ENCODE measurements at places on chromosomes 1 and 21.

DNA sequence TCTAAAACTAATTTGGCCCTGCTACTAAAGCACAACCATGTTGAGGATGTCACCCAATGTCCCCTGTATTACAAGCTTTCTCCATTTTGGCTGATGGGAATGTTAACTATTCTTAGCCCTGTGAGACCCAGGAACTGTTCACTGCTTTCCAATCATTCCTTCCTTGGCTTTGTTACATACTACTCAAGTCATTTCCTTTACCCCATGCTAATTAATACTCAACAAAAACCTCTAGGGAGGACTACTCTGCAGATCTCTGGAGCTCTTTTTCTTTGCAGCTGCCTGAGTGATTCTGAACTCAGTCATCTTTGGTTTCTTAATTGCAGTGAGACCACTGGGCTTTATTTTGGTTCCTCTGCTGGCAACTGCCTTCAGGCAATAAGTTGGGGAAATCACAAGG is 23.3 kb upstream of the RPE65 start:
- DNase-seq: no peak

GRCh38 chr21:38506661-38507281 is 8.5 kb upstream of the ERG start:
- DNase-seq: peak; percentile 85

DNA sequence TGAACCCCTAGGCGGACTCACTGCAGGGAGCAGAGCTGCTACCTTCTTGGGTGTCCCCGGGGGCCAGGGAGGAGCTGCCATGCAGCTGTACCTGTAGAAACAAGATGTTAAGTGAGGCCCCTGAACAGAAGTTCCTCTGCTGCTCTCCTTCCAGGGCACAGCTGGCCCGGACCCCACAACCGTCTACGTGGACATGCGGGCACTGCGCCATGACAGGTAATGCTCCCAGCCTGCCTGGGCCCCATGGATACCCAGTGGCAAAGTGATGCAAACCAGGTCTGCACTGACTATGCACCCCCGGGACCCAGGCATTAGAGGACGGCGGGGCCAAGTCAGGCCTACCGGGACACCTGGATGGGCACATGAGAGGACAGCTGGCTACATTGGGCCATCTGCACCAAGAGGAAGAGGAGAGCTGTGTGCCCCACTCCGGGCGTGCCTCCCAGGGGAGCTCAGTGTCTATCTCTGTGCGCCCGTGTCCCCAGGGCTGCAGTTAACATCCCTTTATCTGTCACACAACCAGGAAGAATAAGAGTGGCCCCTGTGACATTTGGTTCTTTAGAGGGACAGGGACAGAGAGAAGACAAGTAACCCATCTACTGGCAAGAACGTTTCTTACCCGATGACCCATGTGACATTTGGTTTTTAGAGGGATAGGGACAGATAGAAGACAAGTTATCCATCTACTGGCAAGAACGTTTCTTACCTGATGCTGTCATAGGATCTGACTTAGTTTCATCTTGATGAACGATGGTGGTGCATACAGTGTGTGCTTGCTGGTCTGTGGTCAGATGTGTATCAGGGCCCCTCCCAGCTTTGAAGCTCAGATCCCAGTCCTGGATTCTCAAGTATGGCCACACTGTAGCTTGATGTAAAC is 44.1 kb downstream of the S100B start:
- no peak for DNase-seq

DNA sequence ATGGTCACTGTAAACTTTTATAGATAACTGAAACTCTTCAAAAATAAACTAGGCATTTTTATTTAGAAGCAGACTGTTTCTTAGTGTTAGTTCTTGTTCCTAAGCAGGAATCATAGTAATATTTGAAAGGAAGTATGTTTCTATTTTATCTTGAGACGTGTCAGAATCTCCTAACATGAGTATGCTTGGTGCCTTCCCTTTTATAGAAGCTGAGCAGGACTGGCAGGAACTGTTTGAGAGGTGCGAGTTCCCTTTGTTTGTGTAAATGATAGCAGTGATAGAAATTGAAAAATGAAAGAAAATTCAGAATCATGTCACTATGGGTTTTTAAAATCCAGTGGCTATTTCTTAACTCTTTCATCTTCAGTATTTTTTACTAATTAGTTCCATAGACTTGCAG is 56.9 kb downstream of the LRRC8D start:
- no peak for DNase-seq

DNA sequence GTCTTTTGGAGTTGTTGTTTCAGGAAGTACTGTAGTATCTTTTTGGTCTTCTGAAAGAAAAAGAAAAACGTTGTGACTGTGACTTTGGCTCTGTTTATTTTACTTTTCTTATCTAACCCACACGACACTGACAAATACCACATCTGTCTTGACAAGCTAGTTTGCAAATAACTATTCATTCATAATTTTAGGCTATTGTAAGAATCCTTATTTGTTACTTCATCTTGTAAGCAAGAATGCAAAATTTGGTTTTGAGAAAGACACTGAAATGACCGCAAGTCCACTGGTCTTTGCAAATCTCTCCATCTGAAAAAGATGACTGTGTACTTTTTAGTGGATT is 12.7 kb downstream of the TGFB2 start:
- no peak for DNase-seq

- DNase-seq: no peak
Observed at GRCh38 chr21:30426731-30427130, 1.0 kb upstream of the KRTAP13-3 start.

DNA sequence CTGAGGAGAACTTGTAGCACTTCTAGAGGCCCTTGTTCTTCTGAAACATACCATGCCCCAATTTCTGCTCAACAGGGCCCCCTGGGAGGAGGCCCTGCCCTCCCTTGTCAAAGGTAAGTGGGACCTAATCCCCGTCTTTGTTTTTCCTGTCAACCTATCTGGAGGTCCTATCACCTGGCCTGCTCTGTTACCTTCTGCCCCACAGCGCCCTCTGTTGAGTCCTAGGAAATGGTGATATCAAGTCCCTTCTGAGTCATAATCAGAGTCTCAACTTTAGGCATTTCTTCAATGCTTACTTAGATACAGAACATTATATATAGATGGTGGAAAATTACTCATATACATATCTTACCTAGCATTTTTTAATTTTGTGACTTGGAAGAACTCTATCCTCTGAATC is 28.2 kb upstream of the FCRL4 start:
- peak; percentile 40 for DNase-seq

GRCh38 chr1:238960071-238960470 is 426.3 kb upstream of the CHRM3 start:
- DNase-seq: no peak

GRCh38 chr1:164950541-164950986 is 391.6 kb downstream of the PBX1 start:
- DNase-seq: no peak

DNA sequence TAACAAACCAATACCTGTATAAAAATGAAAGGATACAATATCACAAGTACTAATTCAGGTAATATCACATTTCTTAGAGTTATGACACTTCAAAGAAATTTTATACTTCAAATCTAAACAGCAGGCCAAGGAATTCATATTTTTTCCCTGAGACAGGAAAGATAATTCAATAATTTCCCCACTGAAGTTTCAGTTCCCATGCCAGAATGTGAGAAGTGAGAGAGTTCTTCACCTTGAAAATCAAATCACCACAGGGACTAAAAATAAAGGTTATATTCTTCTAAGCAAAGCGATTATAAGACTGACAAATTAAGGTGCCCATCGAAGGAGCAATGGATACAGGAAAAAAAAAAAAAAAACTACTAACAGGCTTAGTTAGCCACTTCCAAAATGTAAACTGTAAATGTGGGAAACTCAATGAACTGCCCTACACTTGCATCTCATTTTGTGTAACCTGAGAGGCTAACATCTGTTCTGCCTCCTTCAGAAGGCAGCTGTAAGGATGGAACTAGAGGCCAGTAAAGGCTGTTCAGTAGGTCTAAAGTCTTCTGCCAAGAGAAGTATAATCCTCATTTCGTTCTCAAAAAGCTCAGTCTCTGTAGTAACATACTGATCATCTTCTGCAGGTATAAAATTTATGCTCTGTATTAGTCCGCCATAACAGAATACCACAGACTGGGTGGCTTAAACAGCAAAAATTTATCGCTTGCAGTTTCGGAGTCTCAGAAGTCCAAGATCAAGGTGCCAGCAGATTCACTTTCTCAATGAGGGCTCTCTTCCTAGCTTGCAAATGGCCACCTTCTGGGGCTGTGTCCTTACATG is 127.8 kb downstream of the RERE start:
- no peak for DNase-seq

DNA sequence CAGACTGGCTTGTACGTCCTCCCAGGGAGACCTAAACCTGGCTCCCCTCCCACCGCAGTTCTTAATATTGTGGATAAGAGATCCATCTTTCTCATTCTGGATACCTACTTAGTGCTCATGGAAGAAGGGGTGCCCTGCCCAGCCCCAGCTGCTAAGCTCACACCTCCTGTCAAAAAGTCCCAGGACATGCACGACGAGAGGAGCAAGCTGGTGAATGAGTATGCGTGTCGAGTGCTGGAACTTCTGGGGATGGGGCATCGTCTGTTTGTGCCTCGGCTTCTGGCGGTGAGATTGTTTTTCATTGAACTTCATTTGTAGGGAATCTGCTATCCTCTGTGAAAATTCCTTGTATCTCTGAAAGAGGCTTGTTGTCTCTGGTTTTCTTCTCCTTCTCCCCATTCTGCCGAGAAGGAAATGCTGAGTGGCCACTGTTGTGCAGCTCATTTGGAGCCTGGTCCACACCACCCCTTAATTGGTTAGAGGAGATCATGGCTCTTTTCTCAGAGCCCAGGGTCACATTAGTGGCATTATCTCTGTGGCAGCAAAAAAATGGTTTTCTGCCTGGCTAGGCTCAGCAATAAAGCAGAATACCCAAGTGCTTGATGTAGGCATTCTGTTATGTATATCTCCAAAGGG is 199.4 kb upstream of the CACYBP start:
- DNase-seq: no peak

DNA sequence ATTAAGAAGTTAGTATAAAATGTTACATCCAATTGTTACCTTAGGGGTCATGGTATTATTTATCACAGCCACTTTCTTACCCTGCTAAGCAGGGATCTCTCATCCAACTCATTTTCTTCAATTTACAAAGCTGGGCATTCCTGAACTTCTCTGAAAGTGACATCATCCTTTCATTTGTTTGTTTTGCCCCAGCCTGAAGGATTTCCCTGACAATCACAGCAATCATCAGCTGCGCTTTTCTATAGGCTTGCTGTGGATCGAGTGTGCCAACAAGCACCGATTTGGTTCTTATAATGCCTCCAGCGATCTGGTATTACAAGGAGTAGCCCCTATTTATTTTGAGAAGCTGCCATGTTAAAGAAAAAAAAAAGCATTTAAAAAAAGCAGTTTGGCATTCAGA is 240.2 kb downstream of the USH2A start:
- no peak for DNase-seq

GRCh38 chr1:17233675-17234320 is 15.1 kb upstream of the PADI3 start:
- DNase-seq: no peak

GRCh38 chr1:201748335-201748734 is 80.6 kb upstream of the IPO9 start:
- DNase-seq: no peak

DNA sequence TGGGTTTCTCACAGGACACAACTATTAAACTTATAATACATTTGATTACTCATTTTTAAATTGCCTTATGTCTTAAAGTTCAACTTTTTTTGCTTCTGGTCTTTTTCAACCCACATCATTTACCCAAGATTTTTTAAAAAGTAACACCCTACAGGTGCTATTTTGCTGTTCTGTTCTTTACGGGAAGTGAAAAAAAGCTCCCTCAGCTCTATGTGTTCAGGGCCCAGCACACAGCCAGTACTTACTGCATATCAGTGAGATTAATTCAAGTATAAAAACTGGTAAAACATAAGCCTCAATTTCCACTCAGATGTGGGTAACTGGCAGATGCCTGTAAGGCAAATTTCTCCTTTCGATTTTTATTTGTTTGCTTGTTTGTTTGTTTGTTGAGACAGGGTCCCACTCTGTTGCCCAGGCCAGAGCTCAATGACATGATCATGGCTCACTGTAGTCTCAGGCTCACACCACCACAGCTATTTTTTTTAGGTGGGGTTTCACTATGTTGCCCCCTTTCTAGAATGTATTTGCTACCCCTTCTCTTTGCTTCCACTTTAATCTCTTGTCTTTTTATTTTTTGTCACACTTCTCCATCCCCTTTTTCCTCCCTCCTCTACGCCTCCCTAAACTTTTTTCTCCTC is 20.3 kb downstream of the RNASEL start:
- DNase-seq: no peak

GRCh38 chr1:117120774-117121588 is 568 bp downstream of the TRIM45 start:
- DNase-seq: no peak

DNA sequence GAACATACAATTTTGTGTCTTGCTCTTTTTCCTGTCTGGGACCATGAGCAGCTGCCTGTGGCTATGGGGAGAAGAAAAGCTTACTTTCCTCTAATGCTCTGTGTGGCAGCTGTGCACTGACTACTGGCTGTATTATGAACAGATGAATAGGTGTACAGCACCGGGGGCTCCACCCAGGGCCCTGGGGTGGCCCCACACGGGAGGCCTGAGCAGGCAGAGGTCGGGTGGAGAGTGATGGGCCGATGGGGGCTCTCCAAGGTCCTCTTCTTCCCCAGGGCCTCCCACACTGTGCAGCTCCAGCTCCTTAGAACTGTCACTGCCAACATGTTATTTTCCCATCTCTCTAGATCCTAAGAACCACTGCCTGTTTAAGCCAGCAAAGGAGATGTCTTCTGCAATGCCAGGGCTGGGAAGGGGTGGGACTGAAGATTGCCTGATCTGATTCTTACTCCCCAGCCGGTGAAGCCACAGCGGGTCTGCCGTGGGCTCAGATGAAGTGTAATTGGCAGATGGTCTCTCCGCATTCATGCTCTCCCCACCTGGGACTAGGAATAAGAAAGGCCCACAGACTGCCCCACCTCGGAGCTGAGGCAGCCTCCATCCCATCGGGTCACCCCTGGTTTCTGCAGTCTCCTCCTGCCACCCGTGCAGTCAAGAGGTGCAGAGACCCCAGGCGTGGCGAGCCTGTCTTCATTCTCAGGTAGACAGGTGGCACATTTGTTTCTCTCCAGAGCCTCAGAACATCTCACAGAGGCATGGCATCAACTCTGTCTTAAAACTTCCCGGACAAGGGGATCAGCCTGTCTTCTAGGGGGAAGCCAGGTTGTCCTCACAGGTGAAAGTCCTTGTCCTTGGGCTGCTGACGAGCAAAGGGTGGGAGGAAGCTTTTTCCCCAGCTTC is 186.5 kb upstream of the GALNT2 start:
- no peak for DNase-seq

DNA sequence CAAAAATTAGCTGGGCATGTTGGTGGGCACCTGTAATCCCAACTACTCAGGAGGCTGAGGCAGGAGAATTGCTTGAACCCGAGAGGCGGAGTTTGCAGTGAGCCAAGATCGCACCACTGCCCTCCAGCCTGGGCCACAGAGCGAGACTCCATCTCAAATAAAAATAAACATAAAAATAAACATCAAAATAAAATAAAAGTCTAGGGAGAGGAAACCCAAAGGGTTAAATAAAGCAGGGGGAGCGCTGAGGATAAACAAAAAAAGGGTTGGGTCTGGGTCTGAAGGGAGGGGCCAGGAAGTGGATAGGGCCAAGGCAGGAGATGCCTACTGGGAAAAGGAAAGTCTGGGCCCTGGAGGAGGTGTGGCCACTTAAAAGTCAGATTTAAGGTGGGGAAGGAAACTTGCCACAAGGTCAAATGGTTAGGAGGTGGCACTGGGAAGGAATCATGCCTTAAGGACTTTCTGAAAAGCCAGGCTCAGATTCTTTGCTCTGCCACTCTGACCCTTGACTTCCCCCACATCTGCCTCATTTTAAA is 150.0 kb downstream of the ADSS2 start:
- no peak for DNase-seq

All from hematopoietic multipotent progenitor cell treated with erythropoietin and hydrocortisone succinate and interleukin-3 and kit ligand, for 8 days (in vitro differentiated cells).